ENCODE measurements at places on chromosomes 11 and 22.

DNA sequence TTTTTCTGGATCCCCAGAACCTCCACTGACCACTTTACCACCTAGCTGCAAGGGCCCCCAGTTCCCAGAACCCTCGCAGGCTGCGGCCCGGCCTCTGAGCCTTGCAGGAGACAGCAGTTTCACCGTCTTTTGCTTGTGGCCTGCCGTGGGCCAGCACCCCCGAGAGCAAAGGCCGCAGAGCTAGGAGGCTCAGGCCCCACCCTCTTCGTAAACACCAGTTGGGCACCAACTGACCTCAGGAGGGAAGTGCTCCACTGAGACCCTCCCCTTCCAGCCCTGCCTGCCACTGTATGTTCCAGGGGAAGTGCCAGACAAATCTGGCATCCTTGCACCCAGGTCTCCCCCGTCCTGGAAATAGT is 23.4 kb upstream of the CREB3L1 start:
- DNase-seq, result no peak

GRCh38 chr22:49688516-49689254 is 139.0 kb downstream of the BRD1 start:
- no peak for DNase-seq

DNA sequence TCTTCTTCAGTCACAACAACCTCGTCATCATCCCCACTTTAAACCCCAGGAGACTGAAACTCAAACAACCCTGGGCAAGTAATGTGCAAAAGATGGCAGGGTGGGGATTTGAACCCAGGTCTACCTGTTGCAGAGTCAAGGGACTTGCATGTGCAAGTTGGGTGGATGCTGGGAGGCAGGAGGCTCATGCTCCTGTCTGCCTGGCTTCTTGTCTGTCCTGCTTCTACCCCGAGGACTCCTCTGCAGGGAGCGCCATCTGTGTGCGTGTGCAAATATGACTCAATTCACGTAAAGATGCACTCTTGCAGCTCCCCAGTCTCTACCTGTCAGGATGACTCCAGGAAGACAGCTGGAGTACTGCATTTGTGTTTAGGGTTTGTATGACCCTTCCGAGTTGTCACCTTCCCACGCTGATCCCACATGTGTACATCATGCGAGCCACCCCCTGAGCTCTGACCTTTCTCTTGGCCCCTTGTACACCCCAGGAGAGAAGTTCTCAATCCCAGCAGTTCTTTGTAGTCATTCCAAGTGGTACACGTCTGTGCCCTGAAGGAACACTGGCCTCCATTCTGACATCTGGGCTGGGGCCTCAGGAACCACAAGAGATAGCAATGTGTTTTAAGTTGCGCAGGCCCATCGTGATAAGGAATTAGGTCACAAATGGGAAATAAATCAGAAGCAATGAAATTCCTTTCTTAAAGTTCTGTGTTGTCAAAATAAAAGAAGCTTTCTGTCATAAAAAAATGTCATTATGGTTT is 95.7 kb downstream of the CWC15 start:
- DNase-seq, result no peak

GRCh38 chr22:27679693-27680488 is 121.7 kb downstream of the MN1 start:
- no peak for DNase-seq

Measured in CD4-positive, alpha-beta T cell treated with Interleukin-4 for 1 hour (primary cell).